ENCODE measurements at places on chromosomes 12 and 14. TPM values are rescaled to one million over a fixed set of nuclear protein-coding genes. Genes with fewer than 3 reads are reported as not detected.

- no peak overlapping the region for H3K4me3 ChIP-seq
- no peak overlapping the region for H3K27ac ChIP-seq
- H3K27me3 ChIP-seq, result no peaks in the 10 kb centered on the region
- no peaks in the 10 kb centered on the region for H3K36me3 ChIP-seq
These were observed 110.4 kb downstream of the DAD1 start for GRCh38 chr14:22478670-22479069.

DNA sequence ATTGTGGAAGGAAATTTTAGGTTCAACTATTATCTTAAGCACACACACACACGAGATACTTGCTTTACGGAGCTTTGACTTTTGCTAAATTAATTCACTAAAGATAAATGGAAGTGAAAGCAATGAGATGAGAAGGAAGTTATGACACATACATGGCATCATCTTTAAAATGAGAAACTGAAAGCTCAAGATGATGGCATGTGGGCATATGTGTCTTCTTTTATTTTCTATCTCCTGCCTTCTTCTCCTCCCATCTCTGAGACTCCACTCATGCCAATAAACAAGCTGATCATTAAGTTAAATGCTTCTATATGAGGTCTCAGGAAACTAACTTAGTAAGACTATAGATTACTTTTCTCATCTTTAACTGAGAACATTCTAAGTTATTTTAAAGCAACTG is 216.7 kb downstream of the MED13L start:
- H3K27me3 ChIP-seq, result no peaks in the 10 kb centered on the region
- no peak for DNase-seq
- no peak overlapping the region for H3K27ac ChIP-seq

- no peaks in the 10 kb centered on the region for H3K36me3 ChIP-seq
- H3K27me3 ChIP-seq, result no peaks in the 10 kb centered on the region
- H3K4me3 ChIP-seq, result no peak overlapping the region
- no peaks in the 10 kb centered on the region for H3K4me1 ChIP-seq
- no peak for DNase-seq
These were observed 25.3 kb downstream of the CLEC2A start for GRCh38 chr12:9906873-9907272.

Gene SERPINA9
- polyA plus RNA-seq, result not detected

DNA sequence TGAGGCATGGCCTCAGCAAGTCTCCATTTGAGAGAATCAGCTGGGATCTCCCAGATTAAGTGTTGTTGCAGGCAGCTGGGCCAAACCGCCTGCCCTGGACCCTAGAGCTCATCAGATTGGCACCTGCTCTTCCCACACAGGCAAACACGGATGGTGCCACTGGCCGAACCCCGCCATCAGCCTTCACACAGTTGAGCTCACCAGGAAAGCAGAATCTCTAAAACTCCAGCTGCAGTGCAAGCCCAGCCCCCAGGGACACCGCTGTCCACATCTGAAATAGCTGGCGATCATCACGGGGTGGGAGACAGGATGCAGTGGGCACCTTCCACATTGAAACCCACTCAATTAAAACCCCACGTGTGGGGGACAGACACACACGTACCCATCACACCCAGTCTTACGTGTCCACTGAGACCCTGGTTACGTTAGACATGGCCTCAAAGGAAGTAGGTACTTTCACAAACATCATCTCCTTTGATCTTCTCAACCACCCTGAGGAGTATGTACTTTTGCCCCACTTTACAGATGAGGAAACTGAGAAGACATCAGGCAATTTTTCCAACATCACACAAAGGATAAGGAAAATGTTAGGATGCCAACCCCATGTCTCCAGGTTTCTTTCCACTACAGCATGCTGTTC is 88.8 kb downstream of the SINHCAF start:
- no peaks in the 10 kb centered on the region for H3K36me3 ChIP-seq
- DNase-seq, result no peak
- no peak overlapping the region for H3K27ac ChIP-seq
- H3K27me3 ChIP-seq, result no peaks in the 10 kb centered on the region
- no peak overlapping the region for H3K4me3 ChIP-seq

GRCh38 chr14:66482873-66483272 is 3.3 kb upstream of the CCDC196 start:
- H3K4me1 ChIP-seq, result peaks cover 7% of the 10 kb centered on the region
- no peaks in the 10 kb centered on the region for H3K36me3 ChIP-seq
- no peak overlapping the region for H3K4me3 ChIP-seq
- no peaks in the 10 kb centered on the region for H3K27me3 ChIP-seq
- no peak overlapping the region for H3K27ac ChIP-seq
- no peak for DNase-seq

- DNase-seq, result no peak
- no peaks in the 10 kb centered on the region for H3K36me3 ChIP-seq
- no peak overlapping the region for H3K27ac ChIP-seq
- no peak overlapping the region for H3K4me3 ChIP-seq
- peaks cover 8% of the 10 kb centered on the region for H3K4me1 ChIP-seq
These were observed 174.5 kb downstream of the FBXL14 start for GRCh38 chr12:1419849-1420371.

Gene TSHR
- 0.20 TPM for polyA plus RNA-seq

- DNase-seq, result no peak
- H3K4me3 ChIP-seq, result no peak overlapping the region
- no peaks in the 10 kb centered on the region for H3K27me3 ChIP-seq
- H3K27ac ChIP-seq, result no peak overlapping the region
- no peaks in the 10 kb centered on the region for H3K4me1 ChIP-seq
These were observed 161.7 kb downstream of the ALX1 start for GRCh38 chr12:85441741-85442140.

Gene KLHDC1
- polyA plus RNA-seq, result 2.4 TPM

- DNase-seq, result no peak
- no peaks in the 10 kb centered on the region for H3K4me1 ChIP-seq
- H3K27ac ChIP-seq, result no peak overlapping the region
- H3K36me3 ChIP-seq, result no peaks in the 10 kb centered on the region
- H3K4me3 ChIP-seq, result no peak overlapping the region
These were observed 22.0 kb upstream of the SSTR1 start for GRCh38 chr14:38185671-38186070.

DNA sequence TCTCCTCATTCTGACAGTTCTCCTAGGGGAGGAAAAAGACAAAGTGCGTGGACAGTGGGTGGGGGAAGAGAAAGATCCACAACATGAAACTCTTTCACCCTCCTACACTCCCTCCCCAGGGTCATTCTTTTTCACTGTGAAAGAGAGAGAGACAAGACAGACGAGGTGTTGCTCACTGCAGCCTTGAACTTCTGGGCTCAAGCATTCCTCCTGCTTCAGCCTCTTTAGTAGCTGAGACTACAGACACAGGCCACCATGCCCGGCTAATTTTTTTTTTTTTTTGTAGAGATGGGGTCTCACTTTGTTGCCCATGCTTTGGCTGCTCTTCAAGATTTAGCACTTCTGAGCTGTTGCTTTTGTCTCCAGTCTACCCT is 2.7 kb downstream of the GPX2 start:
- H3K36me3 ChIP-seq, result peaks cover 22% of the 10 kb centered on the region
- no peaks in the 10 kb centered on the region for H3K27me3 ChIP-seq
- peaks cover 29% of the 10 kb centered on the region for H3K4me1 ChIP-seq
- no peak overlapping the region for H3K4me3 ChIP-seq

DNA sequence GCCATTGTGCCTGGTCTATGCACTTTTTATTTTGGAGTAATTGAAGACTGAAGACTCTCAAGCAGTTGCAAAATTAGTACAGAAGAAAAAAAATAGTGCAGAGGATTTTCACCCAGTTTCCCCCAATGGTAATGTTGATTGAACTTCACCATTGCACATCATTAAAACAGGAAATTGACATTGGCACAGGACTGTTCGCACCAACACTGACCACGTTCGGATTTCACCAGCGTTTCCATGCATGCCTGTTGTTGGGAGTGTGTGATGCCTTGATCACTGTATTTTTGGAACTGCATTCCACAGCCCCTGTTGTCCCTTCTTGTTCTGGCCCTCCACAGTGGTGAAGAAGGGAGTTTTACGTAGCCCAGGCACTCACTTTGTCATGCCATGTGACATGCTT is 67.1 kb downstream of the FOXN4 start:
- peaks cover 98% of the 10 kb centered on the region for H3K36me3 ChIP-seq
- H3K27ac ChIP-seq, result no peak overlapping the region
- no peak overlapping the region for H3K4me3 ChIP-seq
- DNase-seq, result no peak
- no peaks in the 10 kb centered on the region for H3K4me1 ChIP-seq
- H3K27me3 ChIP-seq, result no peaks in the 10 kb centered on the region

Gene GPR68
- polyA plus RNA-seq, result 0.15 TPM

DNA sequence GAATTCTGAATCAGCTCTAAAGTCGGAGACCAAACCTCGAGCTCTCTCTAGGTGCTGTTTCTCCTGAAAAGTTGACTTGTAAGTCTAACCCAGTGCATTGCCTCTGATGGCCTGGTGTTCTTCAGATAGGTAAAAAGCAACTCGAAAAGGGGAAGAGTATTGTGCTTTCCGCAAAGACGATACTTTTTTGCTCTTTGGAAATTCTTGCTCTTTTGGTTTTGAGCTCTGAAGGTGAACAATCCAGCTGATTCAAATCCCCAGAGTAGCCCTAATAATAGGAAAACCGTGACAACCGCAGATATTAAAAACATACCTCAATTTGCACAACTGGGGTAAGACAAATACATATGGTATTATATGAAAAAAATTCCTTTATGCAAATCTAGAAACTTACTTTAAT is 447.4 kb downstream of the RAD51B start:
- H3K27ac ChIP-seq, result no peak overlapping the region
- no peaks in the 10 kb centered on the region for H3K4me1 ChIP-seq
- DNase-seq, result no peak
- no peaks in the 10 kb centered on the region for H3K27me3 ChIP-seq

- no peaks in the 10 kb centered on the region for H3K36me3 ChIP-seq
- no peaks in the 10 kb centered on the region for H3K27me3 ChIP-seq
These were observed 153.9 kb upstream of the RMST start for GRCh38 chr12:97308576-97309198.

Gene PIANP
- 0.17 TPM for polyA plus RNA-seq

GRCh38 chr12:63804746-63805145 is 25.0 kb downstream of the RXYLT1 start:
- no peak for DNase-seq
- no peak overlapping the region for H3K4me3 ChIP-seq
- H3K4me1 ChIP-seq, result no peaks in the 10 kb centered on the region
- H3K27me3 ChIP-seq, result no peaks in the 10 kb centered on the region
- no peaks in the 10 kb centered on the region for H3K36me3 ChIP-seq

DNA sequence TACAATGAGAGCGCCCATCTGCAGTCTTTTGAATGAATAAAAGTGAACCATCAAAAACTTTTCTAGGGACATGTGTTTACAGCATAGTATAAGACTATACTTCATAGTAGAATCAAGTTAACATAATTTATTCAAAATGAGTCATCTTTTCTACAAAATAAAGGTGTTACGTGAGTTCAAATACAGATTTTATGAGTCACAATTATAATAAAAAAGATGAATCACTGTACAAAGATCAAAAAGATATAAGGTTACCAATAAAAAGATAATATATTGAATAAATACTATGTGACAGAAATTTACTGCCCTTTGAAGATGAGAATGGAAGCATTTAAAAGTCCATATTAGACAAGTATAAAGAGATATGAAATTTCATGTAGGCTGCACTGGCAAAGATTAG is 2.8 kb downstream of the MBIP start:
- peaks cover 21% of the 10 kb centered on the region for H3K36me3 ChIP-seq
- peaks cover 28% of the 10 kb centered on the region for H3K4me1 ChIP-seq
- H3K4me3 ChIP-seq, result no peak overlapping the region
- H3K27ac ChIP-seq, result no peak overlapping the region
- H3K27me3 ChIP-seq, result no peaks in the 10 kb centered on the region

DNA sequence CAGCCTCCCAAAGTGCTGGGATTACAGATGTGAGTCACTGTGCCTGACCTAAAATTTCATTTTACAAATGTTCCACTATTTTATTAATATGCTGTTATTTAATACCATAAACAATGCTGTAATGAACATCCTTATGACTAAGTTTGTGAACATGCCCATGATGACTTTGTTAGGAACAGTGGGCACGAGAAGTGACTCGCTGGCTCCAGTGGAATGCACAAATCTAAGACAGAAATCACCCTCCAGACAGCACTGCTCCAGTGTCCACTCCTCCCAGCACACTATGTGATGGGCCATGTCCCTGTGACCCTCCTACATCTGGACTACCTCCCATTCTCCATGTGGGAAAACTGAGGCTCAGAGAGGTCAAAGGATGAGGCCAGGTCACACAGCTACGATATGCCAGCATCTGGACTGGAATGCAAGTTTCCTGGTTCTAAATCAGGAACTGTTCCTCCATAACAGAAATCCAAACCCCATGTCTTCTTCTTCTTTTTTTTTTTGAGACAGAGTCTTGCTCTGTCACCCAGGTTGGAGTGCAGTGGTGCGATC is 57.9 kb downstream of the GPR68 start:
- H3K27ac ChIP-seq, result no peak overlapping the region
- H3K4me3 ChIP-seq, result no peak overlapping the region
- H3K36me3 ChIP-seq, result peaks cover 95% of the 10 kb centered on the region
- no peak for DNase-seq

DNA sequence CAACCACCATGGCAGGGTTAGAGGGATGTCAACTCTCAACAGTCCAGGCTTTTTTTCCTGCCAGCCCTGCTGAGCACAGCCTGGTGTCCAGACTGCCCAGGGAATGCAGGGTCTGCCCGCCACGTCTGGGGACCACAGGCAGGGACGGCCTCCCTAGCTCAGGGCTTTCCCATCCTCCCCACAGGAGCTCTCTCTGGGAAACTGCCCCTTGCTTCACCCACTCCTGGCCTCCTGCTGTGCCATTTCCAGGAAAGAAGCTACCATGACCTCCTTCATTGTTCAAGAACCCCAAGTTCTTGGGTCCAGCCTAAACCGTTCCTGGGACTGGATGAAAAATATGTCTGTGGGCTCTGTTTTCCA is 4.8 kb downstream of the SCNN1A start:
- no peaks in the 10 kb centered on the region for H3K27me3 ChIP-seq
- no peak overlapping the region for H3K4me3 ChIP-seq
- no peaks in the 10 kb centered on the region for H3K36me3 ChIP-seq

- H3K27me3 ChIP-seq, result no peaks in the 10 kb centered on the region
- H3K4me1 ChIP-seq, result no peaks in the 10 kb centered on the region
- H3K4me3 ChIP-seq, result no peak overlapping the region
- no peaks in the 10 kb centered on the region for H3K36me3 ChIP-seq
These were observed 292.4 kb upstream of the SEL1L start for GRCh38 chr14:81826081-81826480.

GRCh38 chr12:6167327-6168280 is 32.6 kb upstream of the CD9 start:
- H3K4me3 ChIP-seq, result no peak overlapping the region
- H3K36me3 ChIP-seq, result no peaks in the 10 kb centered on the region
- H3K4me1 ChIP-seq, result peaks cover 21% of the 10 kb centered on the region
- peak overlapping the region; percentile 81 for H3K27ac ChIP-seq

Data from psoas muscle (tissue), 8 donors.